ENCODE measurements at places on chromosomes 4 and X.
A peak's percentile ranks its signal among the peaks of the same experiment; 100 is the strongest.

- DNase-seq = no peak
These were observed 14.8 kb upstream of the LAP3 start for GRCh38 chr4:17562157-17562556.

- no peak for DNase-seq
These were observed 158.5 kb upstream of the HCCS start for GRCh38 chrX:10952619-10953018.

DNA sequence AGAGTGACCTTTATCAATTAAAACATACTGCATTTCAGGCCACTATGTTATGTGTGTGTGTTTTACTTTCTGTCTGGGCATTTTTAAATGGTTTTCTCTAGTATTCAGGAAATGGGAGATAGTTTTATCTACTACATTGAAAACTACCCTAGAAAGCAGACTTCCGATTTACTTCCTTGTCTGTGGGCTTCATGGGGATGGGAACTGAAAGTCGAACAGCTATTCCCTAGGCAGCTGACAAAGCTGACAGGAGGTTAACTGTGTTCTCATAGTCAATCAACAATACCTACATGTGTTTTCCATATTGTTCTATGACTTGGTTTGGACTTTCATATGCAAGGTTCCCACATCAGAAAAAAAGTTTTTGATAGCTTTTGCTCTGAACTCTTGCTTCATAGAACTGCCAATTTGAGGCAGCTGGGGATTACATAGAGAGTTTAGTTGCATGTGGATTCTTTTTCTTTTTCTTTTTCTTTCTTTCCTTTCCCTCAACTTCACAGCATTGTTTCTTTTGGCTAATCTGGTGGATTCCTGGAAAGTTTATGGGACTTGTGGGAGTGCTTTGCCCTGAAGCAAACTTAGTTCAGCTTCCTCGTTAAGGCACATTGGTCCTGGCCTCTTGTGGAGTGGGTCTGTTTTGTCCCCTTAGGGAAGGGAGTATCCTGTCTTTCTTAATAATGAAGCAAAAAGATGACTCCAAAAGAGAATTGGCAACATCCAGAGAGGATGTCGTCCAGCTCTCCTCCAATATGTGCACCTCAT is 327.1 kb upstream of the GIMD1 start:
- no peak for DNase-seq

- no peak for DNase-seq
These were observed 300.1 kb downstream of the OPHN1 start for GRCh38 chrX:68133181-68133580.

DNA sequence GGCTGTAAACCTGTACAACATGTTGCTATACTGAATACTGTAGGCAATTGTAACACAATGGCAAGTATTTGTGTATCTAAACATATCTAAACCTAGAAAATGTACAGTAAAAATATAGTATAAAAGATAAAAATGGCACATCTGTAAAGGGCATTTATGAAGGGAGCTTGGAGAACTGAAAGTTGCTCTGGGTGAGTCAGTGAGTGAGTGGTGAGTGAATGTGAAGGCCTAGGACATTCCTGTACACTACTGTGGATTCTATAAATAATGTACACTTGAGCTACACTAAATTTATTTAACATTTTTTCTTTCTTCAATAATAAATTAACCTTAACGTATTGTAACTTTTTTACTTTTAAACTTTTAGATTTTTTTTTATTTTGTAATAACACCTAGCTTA is 5.0 kb upstream of the SHROOM4 start:
- DNase-seq = no peak

GRCh38 chr4:183330841-183331240 is 8.6 kb upstream of the CLDN24 start:
- DNase-seq = no peak

GRCh38 chrX:38365954-38366353 is 13.6 kb downstream of the OTC start:
- no peak for DNase-seq

GRCh38 chr4:48162162-48162561 is 28.1 kb upstream of the TXK start:
- DNase-seq = no peak

- DNase-seq = peak; percentile 2
These were observed 195.4 kb upstream of the MAMLD1 start for GRCh38 chrX:150167482-150168324.

GRCh38 chr4:63757929-63758328 is 651.3 kb downstream of the TECRL start:
- no peak for DNase-seq

DNA sequence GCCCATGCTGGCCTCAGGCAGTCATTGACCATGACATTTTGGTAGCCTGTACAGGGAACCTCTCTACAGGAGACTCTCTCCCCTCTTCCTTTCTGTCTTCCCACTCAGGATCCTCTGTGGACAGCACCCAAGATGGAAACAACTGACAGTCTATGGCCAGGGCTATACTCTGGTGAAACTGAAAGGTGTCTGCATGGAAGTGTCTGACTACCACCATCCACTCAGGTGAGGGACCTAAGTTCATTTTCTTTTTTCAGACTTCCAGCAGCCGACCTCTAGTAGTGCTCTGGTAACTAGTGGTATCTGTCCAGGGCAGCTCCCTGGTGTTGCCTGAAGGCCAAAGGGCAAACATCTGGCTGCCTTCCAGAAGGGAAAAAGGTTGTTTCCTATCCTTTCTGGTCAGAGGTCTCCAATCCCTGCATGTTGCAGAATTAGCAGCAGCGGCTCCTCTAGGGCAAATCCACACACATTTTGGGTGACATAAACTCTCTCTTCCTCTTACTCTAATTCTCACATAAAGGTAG is 804.5 kb downstream of the C4orf33 start:
- no peak for DNase-seq

GRCh38 chr4:188869581-188869980 is 730.3 kb downstream of the TRIML1 start:
- DNase-seq = no peak

DNA sequence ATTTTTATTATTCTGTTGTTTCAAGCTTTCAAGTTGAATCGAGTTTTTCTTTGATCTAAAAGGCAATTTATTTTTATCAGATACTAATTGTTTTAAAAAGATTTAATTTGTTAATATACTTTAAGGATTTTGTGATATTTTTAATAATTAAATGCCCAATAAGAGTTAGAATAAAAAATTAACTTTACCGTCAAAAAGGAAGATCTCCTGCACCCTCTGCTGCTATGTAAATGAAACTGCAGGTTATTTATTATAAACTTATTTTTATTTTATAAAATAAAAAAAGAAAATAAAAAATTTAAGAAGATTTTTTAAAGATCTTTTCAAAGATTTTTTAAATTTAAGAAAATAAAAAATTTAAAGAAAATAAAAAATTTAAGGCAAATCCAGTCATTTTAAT is 166.1 kb downstream of the CCSER1 start:
- no peak for DNase-seq

GRCh38 chrX:21374994-21375707 is 933 bp downstream of the CNKSR2 start:
- DNase-seq = no peak

- DNase-seq = no peak
These were observed 76.2 kb downstream of the PRSS12 start for GRCh38 chr4:118276580-118276979.

GRCh38 chr4:170724191-170724590 is 634.4 kb upstream of the AADAT start:
- no peak for DNase-seq

GRCh38 chr4:174154215-174154854 is 129.1 kb downstream of the FBXO8 start:
- no peak for DNase-seq

DNA sequence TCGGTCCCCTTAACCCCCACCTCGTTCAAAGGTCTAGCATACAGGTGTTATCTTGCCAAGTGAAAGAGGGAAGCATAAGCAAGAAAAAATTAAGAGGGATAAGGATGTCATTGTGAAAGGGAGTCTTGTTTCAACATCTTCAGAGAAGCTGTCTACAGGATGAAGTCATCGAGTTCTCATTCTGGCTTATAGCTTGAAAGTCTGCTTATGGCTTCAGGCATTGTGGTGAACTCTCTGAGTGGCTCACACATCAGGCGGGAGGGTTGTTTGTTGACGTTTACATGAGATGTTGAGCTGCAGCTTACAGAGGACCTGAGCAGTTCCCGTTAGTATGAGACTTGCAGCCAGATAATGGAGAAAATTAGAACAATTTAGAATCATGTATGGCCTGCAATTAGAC is 16.6 kb downstream of the MAGEA9B start:
- peak; percentile 77 for DNase-seq

DNA sequence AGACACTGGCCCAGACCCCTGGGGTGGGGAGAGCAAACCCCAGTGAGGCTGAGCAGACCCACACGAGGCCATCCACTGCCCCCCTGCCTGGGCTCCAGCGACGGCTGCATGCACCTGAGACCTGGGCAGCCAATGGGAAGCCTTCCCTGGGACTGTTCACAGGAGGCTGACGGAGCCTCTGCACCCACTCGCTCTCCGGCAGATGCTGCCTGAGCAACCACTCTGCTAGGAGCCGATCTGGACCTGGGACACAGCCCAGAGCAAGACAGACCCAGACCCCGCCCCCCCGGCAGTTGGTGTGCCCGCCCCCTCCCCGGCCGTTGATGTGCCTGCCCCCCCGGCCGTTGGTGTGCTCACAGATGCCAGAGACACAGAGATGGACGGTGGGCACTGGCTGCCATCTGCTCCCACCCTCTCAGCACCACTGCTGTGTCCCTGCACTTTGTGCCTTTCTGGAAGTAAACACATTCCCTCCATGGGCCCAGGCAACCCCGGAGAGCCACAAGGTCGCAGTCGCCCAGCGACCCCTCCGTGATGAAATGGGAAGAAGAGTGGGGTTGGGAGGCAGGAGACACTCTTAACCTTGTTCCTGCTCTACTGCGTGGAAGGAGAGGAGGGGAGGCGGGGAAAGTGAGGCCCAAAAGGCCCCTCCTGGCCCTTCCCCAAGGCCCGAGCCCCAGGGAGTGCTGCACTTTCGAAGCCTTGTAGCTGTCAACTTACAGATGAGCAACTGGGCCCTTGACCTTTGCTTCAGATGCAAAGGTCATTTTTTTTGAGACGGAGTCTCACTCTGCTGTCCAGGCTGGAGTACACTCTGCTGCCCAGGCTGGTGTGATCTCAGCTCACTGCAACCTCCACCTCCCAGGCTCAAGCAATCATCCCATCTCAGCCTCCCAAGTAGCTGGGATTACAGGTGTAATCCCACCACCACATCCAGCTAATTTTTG is 62.0 kb downstream of the ZFYVE28 start:
- peak; percentile 49 for DNase-seq

DNA sequence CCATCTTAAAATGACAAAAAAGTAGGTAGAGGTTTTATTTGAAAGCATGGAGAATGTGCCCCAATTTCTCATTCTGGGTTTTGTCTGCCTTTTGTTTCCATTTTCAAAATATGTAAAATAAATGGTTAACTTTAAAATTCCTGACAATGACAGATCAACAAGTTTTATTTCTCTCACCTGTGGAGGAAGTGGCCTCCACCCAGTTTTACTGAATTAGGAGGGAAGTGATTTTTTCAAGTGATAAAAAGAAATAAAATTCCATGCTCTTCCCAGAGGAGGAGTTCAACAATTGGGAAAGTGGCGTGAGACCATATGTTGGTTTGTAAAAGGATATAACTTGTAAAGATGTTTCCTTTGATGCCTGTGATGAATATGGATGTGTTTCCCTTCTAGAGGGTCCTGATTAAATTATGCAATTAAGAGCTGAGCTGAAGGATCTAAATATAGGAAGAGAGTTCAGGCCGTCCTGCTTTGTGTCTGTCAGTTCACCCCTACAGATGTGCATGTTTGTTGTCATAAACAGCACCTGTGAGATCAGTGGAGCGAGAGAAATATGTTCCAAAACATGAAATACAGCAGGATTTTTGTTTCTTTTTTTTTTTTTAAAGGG is 19.5 kb downstream of the SMAD1 start:
- DNase-seq = no peak

DNA sequence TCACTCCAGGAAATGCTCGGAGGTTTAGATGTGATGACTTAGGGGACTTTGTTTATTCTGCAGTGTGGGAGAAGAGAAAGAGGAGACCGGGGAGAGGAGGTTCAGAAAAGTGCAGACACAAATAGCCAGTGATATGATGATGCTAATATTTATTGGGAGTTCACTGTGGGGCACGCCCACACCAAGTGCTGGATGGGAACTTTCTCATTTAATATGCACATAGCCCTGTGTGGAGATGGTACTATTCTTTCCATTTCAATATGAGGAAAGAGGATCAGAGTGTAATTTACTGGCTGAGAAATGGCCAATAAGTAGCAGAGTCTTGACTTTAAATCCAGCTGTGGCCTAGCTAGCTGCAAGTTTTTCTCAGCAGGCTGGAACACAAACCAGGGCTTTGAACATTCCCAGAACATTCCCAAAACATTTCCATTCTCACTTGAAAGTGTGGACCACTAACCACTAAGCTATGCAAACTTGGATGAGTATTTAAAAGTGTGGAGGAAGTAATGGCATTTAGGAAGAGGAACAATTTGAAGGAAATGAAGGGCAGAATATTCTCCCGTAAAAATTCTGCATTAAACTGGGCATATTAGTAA is 231.7 kb downstream of the HS3ST1 start:
- DNase-seq = peak; percentile 69

- DNase-seq = peak; percentile 81
These were observed at the start of gene GDPD2 for GRCh38 chrX:70422851-70423341. Gene GDPD2, plus strand, starts transcription at chrX:70423314. Its CDS starts 1,671 bp downstream, at chrX:70424985.

GRCh38 chr4:166842795-166843261 is 391.5 kb downstream of the SPOCK3 start:
- no peak for DNase-seq

DNA sequence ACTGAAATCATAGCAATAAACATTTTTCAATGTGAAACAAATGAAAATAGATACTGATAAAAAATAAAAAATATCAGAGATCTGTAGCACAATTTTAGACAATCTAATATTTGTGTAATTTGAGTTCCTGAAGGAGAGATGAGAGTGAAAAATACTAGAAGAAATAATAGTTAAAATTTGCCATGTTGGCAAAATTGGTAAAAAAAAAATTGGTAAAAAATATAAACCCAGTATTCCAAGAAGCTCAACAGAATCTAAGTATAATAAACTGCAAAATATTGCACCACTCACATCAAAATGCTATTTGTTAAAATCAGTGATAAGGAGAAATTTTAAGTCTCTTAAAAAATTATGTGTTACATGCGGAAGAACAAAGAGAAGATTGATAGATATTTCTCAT is 1680.7 kb downstream of the PCDH7 start:
- no peak for DNase-seq

- DNase-seq = no peak
These were observed 853.2 kb upstream of the INTU start for GRCh38 chr4:126779436-126780166.

DNA sequence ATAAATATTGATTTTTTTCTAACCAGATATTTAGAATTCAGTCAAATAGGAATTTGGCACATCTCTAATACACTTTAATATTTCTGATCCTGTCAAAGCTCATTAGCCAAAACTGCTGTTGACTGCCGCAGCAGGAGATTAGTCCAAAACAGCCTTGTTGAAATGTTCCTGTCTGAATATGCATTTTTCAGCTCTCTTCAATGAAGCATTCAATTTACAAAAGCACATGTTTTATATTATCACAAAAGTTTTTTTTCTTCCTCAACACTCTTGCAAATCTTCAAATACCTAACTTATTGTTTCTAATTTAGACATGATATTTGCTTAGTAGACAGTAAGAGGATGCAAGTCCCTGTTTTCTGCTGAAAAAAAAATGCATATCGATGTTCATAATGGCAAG is 140.9 kb downstream of the SPATA18 start:
- DNase-seq = no peak

- DNase-seq = peak; percentile 65
These were observed 122.5 kb downstream of the NFKB1 start for GRCh38 chr4:102623622-102624021.

- no peak for DNase-seq
These were observed 8.0 kb downstream of the ATP2B3 start for GRCh38 chrX:153525451-153525850.

GRCh38 chr4:177228599-177228998 is 81.1 kb upstream of the NEIL3 start:
- DNase-seq = no peak

GRCh38 chr4:166518776-166519175 is 645.7 kb downstream of the TLL1 start:
- DNase-seq = no peak

Data from islet precursor cell (in vitro differentiated cells).